ENCODE measurements at places on chromosomes 1 and 21. TPM values are rescaled to one million over a fixed set of nuclear protein-coding genes. Genes with fewer than 3 reads are reported as not detected.

The TGFBR3 gene
- 21.1 TPM for total RNA-seq

The RHD gene
- under 0.01 TPM for total RNA-seq

The RAB7B gene
- total RNA-seq, result 3.1 TPM

The PLPP3 gene
- 110 TPM for total RNA-seq

The GNG12 gene
- 234 TPM for total RNA-seq
